ENCODE measurements at places on chromosomes 3 and 15.

DNA sequence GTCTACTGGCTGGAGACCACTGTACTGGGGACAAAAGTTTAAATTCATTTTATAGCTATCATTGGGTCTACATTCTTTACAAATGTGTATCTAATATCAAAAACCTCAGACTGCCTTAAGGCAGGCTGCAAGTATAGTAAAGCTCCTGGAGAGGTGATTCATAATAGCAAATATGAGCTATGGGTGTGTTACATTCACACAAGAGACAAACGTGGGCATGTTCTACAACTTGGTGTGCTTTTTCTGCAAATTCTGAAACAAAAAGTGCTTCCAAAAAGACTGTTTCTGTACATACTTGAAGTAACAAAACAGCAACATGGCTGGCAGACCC lies 1101.4 kb downstream of the ROBO1 start:
- no peaks in the 10 kb centered on the region for H3K27me3 ChIP-seq
- H3K4me1 ChIP-seq: no peaks in the 10 kb centered on the region
- H3K27ac ChIP-seq: no peak overlapping the region
- no peaks in the 10 kb centered on the region for H3K36me3 ChIP-seq
- no peak for DNase-seq

- no peak overlapping the region for H3K4me3 ChIP-seq
- no peak overlapping the region for H3K27ac ChIP-seq
- H3K4me1 ChIP-seq: no peaks in the 10 kb centered on the region
Observed at GRCh38 chr15:85129881-85130280, 148.2 kb downstream of the PDE8A start.

GRCh38 chr3:121995161-121996137 lies 26.6 kb downstream of the ILDR1 start:
- peaks cover 11% of the 10 kb centered on the region for H3K4me1 ChIP-seq
- H3K27ac ChIP-seq: no peak overlapping the region
- H3K36me3 ChIP-seq: no peaks in the 10 kb centered on the region
- no peaks in the 10 kb centered on the region for H3K27me3 ChIP-seq

- peaks cover 4% of the 10 kb centered on the region for H3K27me3 ChIP-seq
- H3K27ac ChIP-seq: no peak overlapping the region
- DNase-seq: no peak
- H3K4me1 ChIP-seq: no peaks in the 10 kb centered on the region
Observed at GRCh38 chr15:92664178-92664900, 8.8 kb upstream of the FAM174B start.

GRCh38 chr3:122646146-122646988 lies 34.3 kb upstream of the PARP14 start:
- DNase-seq: no peak
- H3K27ac ChIP-seq: no peak overlapping the region
- no peaks in the 10 kb centered on the region for H3K27me3 ChIP-seq
- H3K4me3 ChIP-seq: no peak overlapping the region
- H3K4me1 ChIP-seq: peaks cover 14% of the 10 kb centered on the region
- H3K36me3 ChIP-seq: no peaks in the 10 kb centered on the region

DNA sequence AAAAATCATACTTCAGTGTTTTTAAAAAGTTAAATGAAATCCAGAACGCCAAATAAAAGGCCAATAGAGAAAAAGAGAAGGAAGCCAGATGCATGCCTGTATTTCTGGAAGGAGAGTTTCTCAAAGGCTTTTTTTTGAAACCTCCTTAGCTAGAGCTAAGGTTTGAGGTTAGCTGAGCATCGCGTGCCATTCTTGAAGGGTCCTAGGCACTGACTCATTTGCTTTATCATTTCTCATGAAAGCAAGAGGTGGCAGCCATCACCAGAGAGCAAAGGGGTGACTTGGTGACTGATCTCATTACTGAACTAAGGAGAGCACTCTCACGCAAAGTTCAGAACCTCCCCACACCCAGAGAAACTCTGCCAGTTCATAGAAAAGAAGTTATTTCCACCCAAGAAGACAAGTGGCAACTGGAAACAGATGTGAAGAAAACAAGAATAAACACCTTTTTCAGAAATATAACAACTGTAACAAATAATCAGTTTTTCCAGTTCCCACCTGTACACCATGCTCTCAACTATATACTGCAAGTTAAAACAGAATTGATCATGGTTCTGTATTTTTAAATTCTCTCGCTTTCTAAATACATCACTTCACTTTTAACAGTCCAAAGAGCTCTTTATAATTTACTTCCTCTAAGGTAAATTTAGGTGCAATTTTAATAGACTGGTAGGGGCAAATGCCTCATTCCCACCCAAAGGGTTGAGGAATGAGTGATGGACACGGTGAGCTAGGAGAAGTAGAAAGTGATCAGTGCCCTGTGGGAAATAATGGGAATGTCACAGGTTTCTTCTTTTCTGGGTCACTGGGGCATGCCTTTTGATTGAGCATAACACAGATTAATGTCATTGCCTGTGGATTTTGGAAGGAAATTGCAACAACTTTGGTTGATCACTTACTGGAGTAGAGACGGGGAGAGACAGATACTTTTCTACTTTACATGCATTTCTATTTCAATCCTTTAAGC lies 24.7 kb downstream of the GPR15 start:
- DNase-seq: peak; percentile 54
- H3K36me3 ChIP-seq: no peaks in the 10 kb centered on the region
- peaks cover 37% of the 10 kb centered on the region for H3K4me1 ChIP-seq
- H3K27ac ChIP-seq: peak overlapping the region; percentile 61
- peak overlapping the region; percentile 32 for H3K4me3 ChIP-seq
- no peaks in the 10 kb centered on the region for H3K27me3 ChIP-seq

GRCh38 chr15:66481107-66481856 lies 16.3 kb downstream of the SNAPC5 start:
- H3K27me3 ChIP-seq: no peaks in the 10 kb centered on the region
- H3K36me3 ChIP-seq: peaks cover 49% of the 10 kb centered on the region
- no peak overlapping the region for H3K27ac ChIP-seq
- no peak for DNase-seq

- peak; percentile 64 for DNase-seq
- H3K4me1 ChIP-seq: peaks cover 3% of the 10 kb centered on the region
- H3K4me3 ChIP-seq: no peak overlapping the region
- H3K36me3 ChIP-seq: peaks cover 2% of the 10 kb centered on the region
- H3K27ac ChIP-seq: no peak overlapping the region
Observed at GRCh38 chr15:94324117-94324826, 92.9 kb downstream of the MCTP2 start.

DNA sequence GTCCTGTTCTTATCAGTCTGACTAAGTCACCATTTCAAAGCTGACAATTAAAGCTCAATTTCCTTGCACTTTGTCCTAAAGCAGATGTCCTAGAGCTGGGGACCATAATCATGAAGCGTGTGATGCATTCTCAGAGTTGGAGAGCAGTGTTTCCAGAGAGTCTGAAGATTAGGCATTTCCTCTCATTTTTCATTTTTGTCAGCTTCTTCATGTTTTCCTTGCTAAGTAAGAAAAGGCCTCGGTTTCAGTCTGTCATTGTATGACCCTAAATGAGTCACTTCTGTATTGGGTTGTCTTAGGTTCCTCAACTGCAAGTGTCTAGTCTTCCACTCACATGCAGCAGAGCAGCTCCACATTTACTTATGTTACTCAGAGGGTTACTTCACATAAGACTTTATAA lies 257.2 kb upstream of the TPRG1 start:
- H3K36me3 ChIP-seq: no peaks in the 10 kb centered on the region
- H3K27me3 ChIP-seq: no peaks in the 10 kb centered on the region
- no peak overlapping the region for H3K4me3 ChIP-seq
- DNase-seq: no peak
- H3K4me1 ChIP-seq: peaks cover 20% of the 10 kb centered on the region
- H3K27ac ChIP-seq: no peak overlapping the region

- peak overlapping the region; percentile 8 for H3K27ac ChIP-seq
- no peaks in the 10 kb centered on the region for H3K27me3 ChIP-seq
- DNase-seq: no peak
- peaks cover 80% of the 10 kb centered on the region for H3K36me3 ChIP-seq
- H3K4me1 ChIP-seq: peaks cover 5% of the 10 kb centered on the region
Observed at GRCh38 chr15:77034695-77035489, 36.0 kb downstream of the TSPAN3 start.

GRCh38 chr3:136925425-136926190 lies 32.2 kb upstream of the IL20RB start:
- H3K4me1 ChIP-seq: peaks cover 11% of the 10 kb centered on the region
- DNase-seq: no peak
- peaks cover 20% of the 10 kb centered on the region for H3K36me3 ChIP-seq
- no peak overlapping the region for H3K4me3 ChIP-seq
- H3K27ac ChIP-seq: no peak overlapping the region

- no peaks in the 10 kb centered on the region for H3K36me3 ChIP-seq
- no peak overlapping the region for H3K4me3 ChIP-seq
- peaks cover 6% of the 10 kb centered on the region for H3K27me3 ChIP-seq
Observed at GRCh38 chr3:32194653-32195052, 43.8 kb upstream of the CMTM8 start.

GRCh38 chr3:101509811-101510210 lies 3.2 kb downstream of the SENP7 start:
- no peak overlapping the region for H3K4me3 ChIP-seq
- no peaks in the 10 kb centered on the region for H3K27me3 ChIP-seq
- no peak overlapping the region for H3K27ac ChIP-seq
- peaks cover 21% of the 10 kb centered on the region for H3K4me1 ChIP-seq
- H3K36me3 ChIP-seq: peaks cover 5% of the 10 kb centered on the region

GRCh38 chr15:83905556-83906273 lies 251.8 kb downstream of the ADAMTSL3 start:
- H3K4me1 ChIP-seq: no peaks in the 10 kb centered on the region
- no peak overlapping the region for H3K27ac ChIP-seq
- H3K27me3 ChIP-seq: no peaks in the 10 kb centered on the region
- no peak for DNase-seq
- H3K36me3 ChIP-seq: no peaks in the 10 kb centered on the region

- H3K4me1 ChIP-seq: no peaks in the 10 kb centered on the region
- H3K27me3 ChIP-seq: peaks cover 6% of the 10 kb centered on the region
- H3K4me3 ChIP-seq: no peak overlapping the region
Observed at GRCh38 chr3:42443292-42443691, 32.9 kb upstream of the LYZL4 start.

DNA sequence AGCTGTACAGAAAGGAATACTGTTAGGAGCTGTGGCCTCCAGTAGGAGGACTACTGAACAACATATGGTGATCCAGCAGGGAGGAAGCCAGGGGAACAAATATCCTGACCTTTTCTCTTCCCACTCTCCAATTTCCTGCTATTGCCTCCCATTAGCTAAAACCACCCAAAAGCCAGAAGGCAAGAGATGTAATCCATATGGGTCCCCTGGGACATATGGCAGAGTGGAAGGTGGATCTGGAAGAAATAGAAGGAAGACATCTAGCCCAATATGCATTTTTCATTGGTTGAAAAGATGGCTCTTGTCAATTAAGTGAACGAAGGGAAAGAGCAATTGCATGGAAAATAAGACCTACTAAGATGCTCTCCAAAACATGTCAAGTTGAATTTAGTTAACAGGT lies 167.2 kb downstream of the CNTN3 start:
- no peak for DNase-seq
- no peaks in the 10 kb centered on the region for H3K27me3 ChIP-seq
- no peaks in the 10 kb centered on the region for H3K36me3 ChIP-seq
- H3K27ac ChIP-seq: no peak overlapping the region
- H3K4me1 ChIP-seq: no peaks in the 10 kb centered on the region

DNA sequence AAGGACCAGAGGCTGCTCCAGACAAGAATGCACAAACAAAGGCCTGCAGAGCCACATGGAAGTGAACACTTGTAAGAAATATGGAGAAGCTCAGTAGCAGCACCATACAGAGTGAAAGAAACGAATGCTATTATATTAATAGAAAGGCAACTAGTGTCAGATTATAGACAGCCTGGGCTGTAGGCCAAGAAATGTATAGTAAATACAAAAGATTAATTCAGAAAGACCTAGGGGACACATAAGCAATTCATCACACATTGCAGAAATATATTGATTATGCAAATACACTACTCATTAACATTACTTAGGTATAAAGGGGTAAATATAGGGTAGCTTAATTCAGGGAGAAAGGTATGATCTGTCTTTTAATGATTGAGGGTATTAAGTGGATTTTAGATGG lies 69.5 kb upstream of the GUCA1C start:
- no peaks in the 10 kb centered on the region for H3K4me1 ChIP-seq

GRCh38 chr3:114527036-114527644 lies 233.3 kb downstream of the TIGIT start:
- DNase-seq: no peak
- H3K36me3 ChIP-seq: no peaks in the 10 kb centered on the region
- H3K4me1 ChIP-seq: peaks cover 2% of the 10 kb centered on the region
- no peaks in the 10 kb centered on the region for H3K27me3 ChIP-seq
- no peak overlapping the region for H3K4me3 ChIP-seq

DNA sequence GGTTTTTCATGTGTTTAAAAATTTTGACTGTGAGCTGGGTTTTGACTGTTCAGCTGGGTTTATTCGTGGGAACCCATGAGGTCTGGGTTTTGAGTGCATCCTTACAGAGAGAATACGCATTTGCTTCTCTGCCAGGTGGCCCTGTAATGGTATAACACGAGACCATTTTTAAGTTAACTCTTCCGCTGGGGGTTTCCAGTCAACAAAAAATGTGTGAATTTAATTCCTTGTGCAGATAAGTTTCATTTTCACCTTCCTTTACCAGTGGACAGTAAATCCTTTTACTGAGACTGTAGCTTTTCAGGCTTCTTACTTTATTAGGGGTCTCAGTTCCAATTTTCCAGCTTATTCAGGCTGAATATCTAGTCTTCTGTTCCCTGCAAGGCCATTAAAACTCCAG lies 149.6 kb downstream of the OPA1 start:
- H3K27ac ChIP-seq: no peak overlapping the region
- H3K27me3 ChIP-seq: no peaks in the 10 kb centered on the region
- H3K4me1 ChIP-seq: no peaks in the 10 kb centered on the region
- no peak overlapping the region for H3K4me3 ChIP-seq
- DNase-seq: no peak

GRCh38 chr15:85393210-85393609 lies 12.8 kb downstream of the AKAP13 start:
- no peak overlapping the region for H3K27ac ChIP-seq
- no peak overlapping the region for H3K4me3 ChIP-seq
- H3K36me3 ChIP-seq: no peaks in the 10 kb centered on the region
- DNase-seq: no peak

DNA sequence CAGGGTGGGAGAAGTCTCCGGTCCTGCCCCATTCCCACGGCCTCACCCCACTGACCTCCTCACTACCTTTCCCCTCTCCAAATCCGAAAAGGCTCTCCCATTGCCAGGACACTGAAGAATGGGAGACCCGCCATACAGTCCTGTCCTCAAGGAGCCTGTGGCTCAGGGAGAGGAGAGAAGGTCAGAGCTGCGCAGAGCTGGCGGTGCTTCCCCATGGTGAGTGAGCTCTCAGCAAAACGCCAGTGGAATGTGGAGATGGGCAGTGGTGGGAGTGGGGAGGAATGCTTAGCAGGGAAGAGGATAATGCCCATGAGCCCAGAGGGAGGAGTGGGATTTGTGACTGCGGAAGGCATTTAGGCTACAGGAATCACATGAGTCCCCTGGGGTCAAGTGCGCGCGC lies 20.1 kb downstream of the FAM43A start:
- H3K36me3 ChIP-seq: no peaks in the 10 kb centered on the region
- H3K27ac ChIP-seq: no peak overlapping the region
- H3K27me3 ChIP-seq: no peaks in the 10 kb centered on the region
- no peak for DNase-seq
- no peaks in the 10 kb centered on the region for H3K4me1 ChIP-seq
- no peak overlapping the region for H3K4me3 ChIP-seq

GRCh38 chr3:178686826-178687225 lies 150.6 kb downstream of the KCNMB2 start:
- H3K36me3 ChIP-seq: no peaks in the 10 kb centered on the region
- no peak overlapping the region for H3K27ac ChIP-seq
